ENCODE measurements at places on chromosomes 16 and 17.

DNA sequence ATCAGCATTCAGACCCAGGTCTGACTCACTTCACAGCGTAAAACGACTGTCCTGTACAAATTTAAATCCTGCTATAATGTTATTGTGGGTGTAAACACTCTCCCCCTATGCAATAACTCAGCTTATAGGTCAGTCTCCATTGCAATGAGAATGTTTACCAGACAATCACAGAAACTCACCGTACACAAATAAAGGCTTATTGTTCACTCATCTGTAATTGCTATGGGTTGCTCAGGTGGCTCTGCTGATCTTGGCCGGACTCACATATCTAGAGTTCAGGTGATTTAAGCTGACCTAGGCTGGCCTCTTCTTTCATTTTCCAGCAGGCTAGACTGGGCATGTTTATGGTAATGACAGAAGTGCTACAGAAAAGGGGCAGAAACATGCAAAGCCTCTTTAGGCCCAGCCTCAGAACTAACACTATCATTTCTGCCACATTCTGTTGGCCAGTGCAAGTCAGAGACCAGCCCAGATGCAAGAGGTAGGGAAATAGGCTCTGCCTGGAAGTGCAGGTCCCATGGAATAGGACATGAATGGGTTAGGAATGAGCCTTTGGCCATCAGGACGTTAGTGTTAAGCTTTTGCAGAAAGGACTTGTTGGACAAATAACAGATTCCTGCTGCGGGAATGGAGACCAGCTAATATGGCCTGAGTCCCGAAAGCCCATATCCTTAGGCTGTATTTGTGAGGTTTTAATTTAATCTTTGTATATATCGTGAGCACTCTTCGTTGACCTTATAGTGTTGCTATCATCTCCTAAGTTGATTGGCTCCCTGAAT lies 44.0 kb downstream of the HLF start:
- DNase-seq = no peak

DNA sequence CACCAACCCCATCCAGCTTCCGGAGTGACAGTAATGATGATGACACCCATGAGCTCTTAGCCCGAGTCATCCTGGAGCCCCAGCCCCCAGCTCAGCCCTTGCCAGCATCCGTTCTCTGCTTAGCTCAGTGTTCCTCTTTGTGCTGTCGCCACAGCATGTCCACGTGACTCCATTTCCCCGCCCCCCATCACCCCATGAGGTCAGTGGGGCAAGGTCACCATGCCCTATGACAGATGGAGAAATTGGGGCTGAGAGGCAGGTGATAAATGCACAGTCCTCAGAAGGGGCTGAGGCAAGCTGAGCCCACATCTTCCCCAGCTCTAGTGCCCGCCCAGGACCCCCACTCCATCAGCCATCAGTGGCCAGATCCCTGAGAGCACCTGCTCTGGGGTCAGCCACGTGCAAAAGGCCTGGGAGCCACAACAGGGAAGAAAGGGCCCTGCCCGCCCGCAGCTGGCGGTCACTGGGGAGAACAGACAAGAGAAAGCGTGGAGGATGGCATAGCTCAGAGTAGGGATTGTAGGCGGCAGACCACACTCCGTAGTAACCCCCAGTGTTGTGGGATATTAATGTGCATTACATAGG lies 17.1 kb downstream of the ITGB4 start:
- no peak for DNase-seq

DNA sequence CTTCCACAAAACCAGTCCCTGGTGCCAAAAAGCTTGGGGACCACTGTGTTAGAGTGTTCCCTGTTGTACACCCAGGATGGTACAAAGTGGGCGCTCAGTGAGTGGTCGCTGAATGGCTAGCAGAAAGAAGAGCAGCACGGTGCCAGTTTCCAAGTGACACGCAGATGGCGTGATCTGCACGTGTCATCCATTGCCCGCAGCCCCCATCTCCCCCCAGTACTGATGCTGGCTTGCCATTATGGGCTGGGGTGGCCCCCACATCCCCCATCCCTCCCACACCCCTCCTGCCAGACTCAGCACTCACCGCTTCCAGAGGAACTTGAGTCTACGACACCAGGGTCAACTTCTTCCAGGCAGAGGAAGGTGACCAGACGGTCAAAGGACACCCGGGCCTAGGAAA lies 36.5 kb downstream of the ABCC6 start:
- DNase-seq = no peak

GRCh38 chr16:82589407-82589806 lies 37.4 kb upstream of the CDH13 start:
- DNase-seq = no peak

DNA sequence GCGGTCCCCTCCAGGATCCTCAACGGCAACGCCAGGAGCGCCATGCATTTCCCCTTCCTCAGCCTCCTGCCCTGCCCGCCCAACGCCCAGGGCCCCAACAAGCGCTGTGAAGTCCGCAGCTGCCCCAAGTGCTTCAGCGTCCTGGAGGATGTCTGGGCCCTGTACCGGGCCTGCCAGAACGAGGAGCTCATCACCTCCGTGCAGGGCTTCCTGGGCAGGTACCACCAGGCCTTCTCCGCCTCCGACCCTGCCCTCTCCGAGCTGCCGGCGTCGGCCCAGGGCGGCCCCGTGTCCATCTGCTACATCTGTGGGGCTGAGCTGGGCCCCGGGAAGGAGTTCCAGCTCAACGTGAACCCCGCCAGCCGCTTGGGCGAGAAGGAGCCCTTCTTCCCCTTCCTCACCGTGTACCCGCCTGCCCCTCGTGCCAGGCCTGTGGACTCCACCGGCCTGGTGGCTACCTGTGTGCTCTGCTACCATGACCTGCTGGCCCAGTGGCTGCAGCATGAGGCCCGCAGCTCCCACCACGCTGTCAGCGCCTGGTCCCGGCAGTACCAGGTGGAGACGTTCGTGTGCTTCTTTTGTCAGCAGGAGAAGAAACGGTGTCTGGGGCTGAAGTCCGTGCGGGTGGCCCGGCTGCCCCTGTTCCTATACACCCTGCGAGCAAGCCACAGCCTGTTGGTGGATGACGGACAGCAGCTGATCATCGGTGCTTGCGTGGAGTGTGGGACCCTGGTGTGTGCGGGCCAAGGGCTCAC lies 58.9 kb upstream of the CIBAR2 start:
- DNase-seq = no peak

DNA sequence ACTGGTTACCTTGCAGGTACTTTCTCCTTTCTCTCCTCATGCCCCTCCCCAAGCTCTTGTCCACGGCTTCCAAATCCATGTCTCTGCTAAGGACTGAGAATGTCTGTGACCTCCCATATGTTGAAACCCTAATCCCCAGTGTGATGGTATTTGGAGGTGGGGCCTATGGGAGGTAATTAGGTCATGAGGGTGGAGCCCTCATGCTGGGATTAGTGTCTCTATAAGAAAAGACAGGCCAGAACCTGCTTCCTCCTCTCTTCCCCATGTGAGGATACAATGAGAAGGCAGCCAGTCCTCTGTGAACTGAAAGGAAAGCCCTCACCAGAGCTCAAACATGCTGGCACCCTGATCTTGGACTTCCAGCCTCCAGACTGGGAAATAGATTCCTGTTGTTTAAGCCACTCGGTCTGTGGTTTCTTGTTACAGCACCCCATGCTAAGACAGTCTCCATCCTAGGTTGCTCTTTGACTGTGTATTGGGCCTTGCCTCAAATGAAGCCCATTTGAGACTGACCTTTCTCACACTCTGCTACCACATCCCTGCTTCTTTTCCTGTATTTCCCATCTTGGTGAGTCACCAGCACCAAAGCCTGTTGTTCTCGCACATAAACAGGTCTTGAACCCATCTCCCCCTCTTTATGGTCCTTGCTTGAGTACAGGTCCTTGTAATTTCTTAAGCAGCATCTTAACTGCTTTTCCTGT lies 135.0 kb downstream of the CDK5R1 start:
- peak; percentile 39 for DNase-seq

DNA sequence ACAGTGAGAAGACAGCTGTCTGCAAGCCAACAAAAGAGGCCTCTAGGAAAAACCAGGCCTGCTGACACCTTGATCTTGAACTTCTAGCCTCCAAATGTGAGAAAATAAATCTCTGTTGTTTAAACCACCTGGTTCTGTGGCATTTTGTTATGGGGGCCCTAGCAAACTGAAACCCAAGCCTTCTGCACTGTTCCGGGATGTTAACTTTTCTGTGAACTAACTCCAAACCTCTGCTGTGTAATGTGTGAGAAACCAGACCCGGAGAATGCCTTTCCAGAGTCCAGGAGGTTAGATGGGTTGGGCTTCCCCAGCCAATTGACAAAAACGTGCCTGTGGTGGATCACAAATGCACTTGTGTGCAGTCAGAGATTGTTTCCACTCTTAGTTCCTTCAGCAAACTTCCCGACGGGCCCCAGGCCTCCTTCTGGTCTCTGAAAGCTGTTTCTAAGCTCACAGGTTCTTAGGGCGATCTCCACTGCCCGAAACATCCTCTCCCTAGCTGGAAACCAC lies 13.6 kb upstream of the GGA2 start:
- DNase-seq = no peak

- no peak for DNase-seq
Measured at GRCh38 chr17:50311112-50311460, 34.8 kb upstream of the XYLT2 start.

- no peak for DNase-seq
Measured at GRCh38 chr16:54098247-54098646, 188.3 kb downstream of the IRX3 start.
